Heart left ventricle (tissue), 16 donors: ENCODE measurements at places on chromosomes 2 and 18. TPM values are rescaled to one million over a fixed set of nuclear protein-coding genes. Genes with fewer than 3 reads are reported as not detected.

- H3K27ac ChIP-seq = peak overlapping the region; percentile 17
- H3K36me3 ChIP-seq = peaks cover 7% of the 10 kb centered on the region
- H3K27me3 ChIP-seq = no peaks in the 10 kb centered on the region
These were observed 83.0 kb downstream of the NPAS2 start for GRCh38 chr2:100902817-100903405.

The PTH2R gene
- not detected for total RNA-seq

- peaks cover 31% of the 10 kb centered on the region for H3K36me3 ChIP-seq
- H3K27me3 ChIP-seq = no peaks in the 10 kb centered on the region
- H3K4me3 ChIP-seq = no peak overlapping the region
- peaks cover 70% of the 10 kb centered on the region for H3K4me1 ChIP-seq
- H3K27ac ChIP-seq = peak overlapping the region; percentile 96
- DNase-seq = no peak
These were observed 96.8 kb downstream of the STPG4 start for GRCh38 chr2:47058003-47058931.

DNA sequence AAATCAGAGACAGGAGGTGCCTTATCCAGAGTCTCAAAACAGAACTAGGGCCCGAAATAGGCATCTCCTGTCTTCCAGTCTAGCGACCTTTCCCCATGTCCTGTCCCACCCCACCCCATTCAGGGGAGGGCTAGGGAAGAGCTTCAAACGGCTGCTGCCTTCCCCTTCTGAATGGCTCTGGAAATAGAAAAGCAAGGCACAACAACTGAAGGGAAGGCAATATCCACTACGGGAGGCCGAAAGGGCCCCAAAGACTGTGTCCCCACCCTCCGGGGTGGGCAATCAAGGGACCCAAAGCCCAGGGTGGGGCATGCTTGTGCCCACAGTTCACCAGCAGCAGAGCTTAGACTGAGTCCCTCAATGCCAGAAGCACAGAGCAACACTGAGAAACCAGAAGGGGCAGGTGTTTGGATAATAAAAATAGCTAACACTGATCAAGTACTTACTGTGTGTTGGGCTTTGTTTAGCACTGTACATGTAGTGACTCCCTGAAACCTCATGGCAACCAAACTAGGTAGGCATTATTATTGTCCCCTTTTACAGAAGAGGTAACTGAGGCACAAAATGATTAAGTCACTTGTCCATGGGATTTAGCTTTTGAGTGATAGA is 38.5 kb downstream of the CYRIA start:
- H3K27me3 ChIP-seq = no peaks in the 10 kb centered on the region
- peaks cover 59% of the 10 kb centered on the region for H3K4me1 ChIP-seq
- DNase-seq = no peak
- H3K27ac ChIP-seq = peak overlapping the region; percentile 29

GRCh38 chr2:153890576-153890975 is 18.9 kb downstream of the GALNT13 start:
- no peaks in the 10 kb centered on the region for H3K36me3 ChIP-seq
- no peak overlapping the region for H3K27ac ChIP-seq
- H3K4me1 ChIP-seq = no peaks in the 10 kb centered on the region
- DNase-seq = no peak
- no peaks in the 10 kb centered on the region for H3K27me3 ChIP-seq

GRCh38 chr2:226495466-226496272 is 304.0 kb downstream of the IRS1 start:
- no peak overlapping the region for H3K27ac ChIP-seq
- no peaks in the 10 kb centered on the region for H3K36me3 ChIP-seq
- no peaks in the 10 kb centered on the region for H3K4me1 ChIP-seq
- no peaks in the 10 kb centered on the region for H3K27me3 ChIP-seq

- no peak overlapping the region for H3K27ac ChIP-seq
- H3K4me3 ChIP-seq = no peak overlapping the region
- H3K36me3 ChIP-seq = no peaks in the 10 kb centered on the region
- DNase-seq = no peak
- no peaks in the 10 kb centered on the region for H3K27me3 ChIP-seq
- H3K4me1 ChIP-seq = peaks cover 52% of the 10 kb centered on the region
These were observed 31.6 kb downstream of the STK39 start for GRCh38 chr2:168215813-168216212.

DNA sequence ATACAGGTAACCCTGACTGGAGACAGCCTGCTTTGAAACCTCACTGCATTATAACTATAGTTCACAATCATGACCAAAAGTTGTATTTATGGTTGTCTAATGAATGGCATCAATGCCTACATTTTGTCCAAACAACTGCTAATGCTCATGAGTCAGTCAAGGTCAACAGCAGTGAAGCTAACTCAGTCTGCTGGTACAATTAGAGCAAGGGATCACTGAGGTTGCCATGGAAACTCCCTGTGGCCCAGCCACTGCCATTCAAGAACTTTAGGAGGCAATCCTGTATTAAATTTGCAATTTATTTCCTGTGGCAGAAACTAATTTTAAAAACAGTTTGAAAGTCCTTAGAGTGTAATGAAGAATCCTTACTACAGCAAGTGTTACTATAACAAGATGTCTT is 185.1 kb upstream of the SMAD7 start:
- H3K4me1 ChIP-seq = no peaks in the 10 kb centered on the region
- no peaks in the 10 kb centered on the region for H3K27me3 ChIP-seq
- H3K36me3 ChIP-seq = no peaks in the 10 kb centered on the region
- H3K4me3 ChIP-seq = no peak overlapping the region
- no peak for DNase-seq

The NRBP1 gene
- 54.6 TPM for total RNA-seq

GRCh38 chr18:25817546-25818237 is 272.7 kb downstream of the SS18 start:
- no peak overlapping the region for H3K27ac ChIP-seq
- no peaks in the 10 kb centered on the region for H3K27me3 ChIP-seq
- H3K4me3 ChIP-seq = no peak overlapping the region
- no peaks in the 10 kb centered on the region for H3K4me1 ChIP-seq
- no peak for DNase-seq

The TBR1 gene
- total RNA-seq = 1.0 TPM

GRCh38 chr2:207337234-207338219 is 171.8 kb upstream of the KLF7 start:
- no peaks in the 10 kb centered on the region for H3K36me3 ChIP-seq
- peak overlapping the region; percentile 79 for H3K27ac ChIP-seq
- DNase-seq = no peak
- H3K27me3 ChIP-seq = no peaks in the 10 kb centered on the region
- peaks cover 58% of the 10 kb centered on the region for H3K4me1 ChIP-seq
- no peak overlapping the region for H3K4me3 ChIP-seq

- peak; percentile 72 for DNase-seq
- peak overlapping the region; percentile 94 for H3K4me3 ChIP-seq
- no peaks in the 10 kb centered on the region for H3K36me3 ChIP-seq
- H3K27ac ChIP-seq = peak overlapping the region; percentile 92
- no peaks in the 10 kb centered on the region for H3K27me3 ChIP-seq
These were observed 1.7 kb upstream of the LDLRAD4 start for GRCh38 chr18:13216711-13217465.
